Activated gamma-delta T cell treated with Interleukin-2 at 50 U/mL for 16 hours (primary cell): ENCODE measurements at places on chromosomes 4 and X.

DNA sequence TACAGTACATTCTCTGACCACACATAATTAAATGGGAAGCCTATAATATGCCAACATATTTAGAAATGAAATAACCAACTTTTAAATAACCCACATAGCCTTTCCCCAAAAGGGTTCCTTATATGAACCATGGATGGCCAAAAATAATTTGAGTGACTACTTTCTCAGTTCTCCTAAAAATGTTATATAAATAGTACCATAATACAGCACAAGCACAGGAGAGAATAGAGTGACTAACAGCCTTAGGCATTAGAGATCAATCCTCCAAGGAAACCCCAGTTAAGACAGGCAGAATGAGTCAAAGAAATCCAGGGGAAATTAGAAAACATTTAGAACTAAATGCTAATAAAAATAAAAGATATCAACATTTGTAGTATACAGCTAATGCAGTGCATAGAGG is 50.2 kb downstream of the ANKRD17 start:
- no peak for DNase-seq

- DNase-seq: no peak
These were observed 236.9 kb downstream of the DCTD start for GRCh38 chr4:182680234-182680653.

GRCh38 chr4:45568694-45569093 is 555.2 kb downstream of the GABRG1 start:
- DNase-seq: no peak

DNA sequence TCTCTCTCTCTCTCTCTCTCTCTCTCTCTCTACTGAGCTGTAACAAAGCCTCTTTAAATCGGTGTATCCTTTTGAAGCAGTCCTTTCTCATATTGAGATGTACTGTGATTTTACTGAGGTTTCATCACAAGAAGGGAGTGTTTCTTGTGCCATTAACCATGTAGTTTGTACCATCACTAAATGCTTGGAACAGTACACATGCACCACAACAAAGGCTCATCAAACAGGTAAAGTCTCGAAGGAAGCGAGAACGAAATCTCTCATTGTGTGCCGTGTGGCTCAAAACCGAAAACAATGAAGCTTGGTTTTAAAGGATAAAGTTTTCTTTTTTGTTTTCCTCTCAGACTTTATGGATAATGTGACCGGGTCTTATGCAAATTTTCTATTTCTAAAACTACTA is 37.2 kb downstream of the HPF1 start:
- no peak for DNase-seq

DNA sequence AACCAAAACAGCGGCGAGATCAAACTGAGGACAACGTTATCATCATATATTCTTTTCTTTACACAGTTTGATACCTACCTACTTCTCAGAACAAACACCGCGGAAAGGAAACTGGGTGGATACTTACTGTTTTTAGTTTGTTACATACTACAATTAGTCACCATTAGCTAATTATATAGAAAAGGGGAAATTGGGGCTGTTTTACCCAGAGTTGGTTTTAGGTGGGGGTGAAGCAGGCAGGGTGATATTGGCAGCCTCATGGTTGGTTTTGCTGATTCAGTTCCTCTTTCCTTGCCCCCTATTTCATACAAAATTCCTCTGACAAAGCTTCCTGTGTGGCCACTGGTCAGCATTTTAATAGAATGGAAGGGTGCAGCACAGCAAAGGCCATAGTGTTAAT is 77.8 kb downstream of the SORBS2 start:
- no peak for DNase-seq

DNA sequence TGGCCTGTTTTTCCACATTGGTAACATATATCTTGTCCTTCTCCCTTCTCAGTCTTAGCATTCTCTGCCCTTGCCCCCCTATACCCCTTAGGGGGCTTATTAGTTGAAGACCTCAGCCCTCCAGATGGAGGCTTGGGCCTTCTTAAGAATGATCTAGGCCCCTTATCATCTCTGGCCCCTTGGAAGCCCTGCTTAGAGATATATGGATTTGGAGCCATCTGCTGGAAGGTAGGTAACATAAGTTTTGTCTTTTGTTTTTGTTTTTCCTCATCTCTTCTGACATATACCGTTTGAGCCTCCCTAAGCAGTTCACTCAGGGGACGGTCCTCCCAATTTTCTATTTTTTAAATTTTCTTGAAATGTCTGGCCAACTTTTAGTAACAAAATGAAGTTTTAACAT is 48.3 kb upstream of the NAP1L2 start:
- DNase-seq: no peak

GRCh38 chr4:122576261-122577188 is 44.3 kb downstream of the IL21 start:
- DNase-seq: no peak

DNA sequence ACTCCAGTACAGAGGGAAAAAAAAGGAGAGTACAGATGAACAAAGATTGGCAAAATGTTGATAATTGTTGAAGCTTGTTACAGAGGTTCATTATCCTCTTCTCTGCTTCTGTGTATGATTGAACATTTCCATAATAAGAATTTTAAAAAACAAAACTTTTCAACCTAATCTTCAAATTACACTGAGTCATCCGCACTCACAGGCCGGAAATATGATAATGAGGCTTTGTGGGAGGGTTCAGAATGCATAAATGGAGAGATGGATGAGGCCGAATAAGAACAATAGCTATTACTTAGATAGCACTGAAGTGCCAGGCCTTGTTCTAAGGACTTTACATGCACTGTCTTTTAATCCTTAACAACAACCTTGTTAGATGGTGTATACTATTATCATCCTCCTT is 4.6 kb upstream of the ERCC6L start:
- DNase-seq: no peak

GRCh38 chr4:33133723-33134122 is 2413.6 kb downstream of the PCDH7 start:
- no peak for DNase-seq

DNA sequence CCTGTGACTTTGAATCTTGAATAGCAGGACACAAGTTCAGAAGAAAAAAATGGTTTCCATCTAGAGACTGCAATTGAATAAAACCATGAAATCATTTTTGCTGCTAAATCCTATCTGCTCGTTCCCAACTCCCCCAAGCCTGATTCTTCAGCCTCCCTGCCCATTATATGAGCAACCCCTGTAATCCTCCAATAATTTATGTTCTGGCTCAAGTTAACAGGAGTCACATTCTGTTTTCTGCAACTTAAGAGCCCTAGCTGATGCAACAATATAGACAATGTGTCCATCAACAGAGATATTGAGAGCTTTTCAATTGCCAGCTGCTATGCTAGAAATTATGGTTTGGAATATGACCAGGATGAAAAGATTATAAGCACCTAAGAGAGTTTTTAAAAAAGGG is 84.1 kb downstream of the LDB2 start:
- no peak for DNase-seq

GRCh38 chr4:182749667-182750167 is 167.5 kb downstream of the DCTD start:
- DNase-seq: no peak

- no peak for DNase-seq
These were observed 250.4 kb downstream of the PTTG2 start for GRCh38 chr4:38210396-38211114.

DNA sequence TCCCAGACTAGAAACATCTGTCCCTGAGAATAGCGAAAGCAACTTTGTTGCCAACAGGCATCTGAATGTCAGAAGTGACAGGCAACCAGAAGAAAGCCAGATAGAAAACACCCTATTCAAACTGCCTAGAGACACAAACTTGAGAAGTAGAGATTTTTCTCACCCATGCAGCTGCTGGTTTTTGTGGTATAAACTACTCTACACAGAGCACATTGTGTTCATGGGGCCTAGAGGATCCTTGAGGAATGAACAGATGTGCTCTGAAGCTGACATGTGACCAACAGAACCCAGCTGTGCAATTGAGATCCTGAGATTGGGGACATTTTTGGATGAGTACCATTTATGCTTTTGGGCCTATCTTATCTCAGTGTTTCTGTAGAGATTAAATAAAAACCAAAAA is 63.6 kb upstream of the NRK start:
- DNase-seq: no peak

DNA sequence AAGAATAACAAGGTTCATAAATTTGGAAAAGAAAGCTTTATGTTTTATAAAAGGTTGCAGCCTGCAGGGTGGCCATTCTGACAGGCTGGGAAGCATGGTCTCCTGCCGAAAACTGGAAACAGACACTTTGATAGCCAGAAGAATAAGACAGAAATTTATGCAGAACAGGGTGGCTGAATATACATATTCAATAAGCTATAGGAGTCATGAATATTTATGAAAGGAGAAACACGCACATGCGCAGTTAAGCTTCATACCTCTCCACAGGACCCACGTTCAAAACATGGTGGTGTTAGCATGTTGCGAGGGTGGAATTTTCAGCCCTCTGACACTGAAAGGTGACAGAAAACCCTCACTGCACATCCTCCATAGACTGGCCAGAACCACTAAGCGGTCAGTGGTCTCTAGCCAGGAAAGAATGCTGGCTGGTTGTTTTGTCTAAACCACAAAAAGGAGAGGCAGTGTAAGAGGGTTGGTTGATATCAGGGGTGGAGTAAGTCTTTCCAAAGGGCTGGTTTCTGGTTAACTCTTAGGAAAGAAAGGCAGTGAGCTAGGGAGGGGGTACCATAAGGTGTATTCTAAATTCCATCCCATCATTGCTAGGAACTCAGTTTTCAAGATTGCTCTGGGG is 58.2 kb downstream of the ANXA10 start:
- no peak for DNase-seq

DNA sequence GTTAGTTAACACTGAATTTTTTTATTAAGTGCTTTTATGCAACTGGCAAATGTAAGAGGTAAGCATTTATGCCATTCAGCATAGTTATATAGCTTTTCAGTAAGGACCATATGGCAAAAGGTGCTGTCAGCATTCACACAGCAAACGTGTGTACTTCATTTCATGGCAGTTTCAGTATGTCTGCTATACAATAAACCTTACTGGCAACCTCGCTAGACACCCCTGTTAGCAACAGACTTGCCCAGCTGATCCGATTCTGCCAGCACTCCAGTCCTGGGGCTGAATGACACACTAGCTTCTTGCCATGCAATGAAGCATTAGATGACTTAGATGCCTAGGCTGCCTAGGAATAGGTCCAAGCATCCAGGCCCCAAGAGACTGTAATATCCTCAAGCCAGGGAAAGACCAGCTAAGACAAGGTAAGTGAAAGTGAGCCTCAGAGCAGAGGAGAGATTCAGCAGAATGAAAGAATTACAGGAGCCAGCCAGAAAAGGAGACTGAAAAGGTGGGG is 47.3 kb upstream of the DOCK11 start:
- DNase-seq: no peak

GRCh38 chr4:170270628-170271027 is 180.9 kb upstream of the AADAT start:
- DNase-seq: no peak

GRCh38 chr4:188550296-188550695 is 411.1 kb downstream of the TRIML1 start:
- DNase-seq: no peak

GRCh38 chr4:187191676-187192075 is 468.0 kb upstream of the FAT1 start:
- no peak for DNase-seq

DNA sequence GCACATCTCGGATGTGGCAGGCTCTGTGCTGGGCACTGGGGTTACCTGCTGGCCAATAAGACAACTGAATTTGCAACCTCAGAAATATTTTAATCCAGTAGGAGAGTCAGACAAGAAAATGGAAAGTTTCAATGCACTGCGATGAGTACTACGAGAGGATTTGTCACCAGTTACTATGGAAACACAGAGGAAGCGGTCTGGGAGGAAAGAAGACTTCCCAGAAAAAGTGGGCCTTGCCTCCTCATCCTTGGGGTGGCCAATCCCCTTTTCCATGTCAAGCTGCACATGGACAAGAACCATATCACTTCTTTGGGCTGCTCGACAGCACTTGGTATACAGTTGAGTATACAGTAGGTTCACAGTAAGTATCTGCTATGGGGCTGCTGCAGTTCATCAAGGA is 67.6 kb downstream of the FAM184B start:
- no peak for DNase-seq

DNA sequence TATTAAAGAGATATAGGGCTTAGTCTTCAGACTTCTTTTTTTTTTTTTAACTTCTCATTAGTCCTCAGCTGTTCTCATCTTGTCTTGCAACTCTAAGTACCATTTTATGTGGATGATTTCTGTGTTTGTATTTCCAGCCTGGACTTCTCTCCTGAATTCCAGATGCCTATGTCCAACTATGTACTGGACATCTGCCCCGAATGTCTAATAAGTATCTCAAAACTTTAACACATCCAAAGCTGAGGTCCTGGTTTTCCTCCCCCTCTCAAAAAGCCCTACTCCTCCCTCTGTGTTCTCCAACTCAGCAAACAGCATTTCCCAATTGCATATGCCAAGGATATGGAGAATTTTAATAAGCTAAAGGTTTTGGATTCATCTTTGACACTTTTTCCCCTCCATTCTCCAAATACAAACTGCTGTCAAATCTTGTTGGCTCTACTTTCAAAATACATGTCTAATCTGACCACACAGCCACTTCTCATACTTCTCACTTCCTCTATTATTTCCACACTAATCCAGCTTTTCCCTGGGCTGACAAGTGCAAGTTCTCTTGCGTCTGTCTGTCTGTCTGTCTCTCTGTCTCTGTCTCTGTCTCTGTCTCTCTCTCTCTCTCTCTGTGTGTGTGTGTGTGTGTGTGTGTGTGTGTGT is 79.8 kb downstream of the CLCN5 start:
- no peak for DNase-seq

GRCh38 chrX:69083361-69083760 is 81.9 kb downstream of the PJA1 start:
- no peak for DNase-seq

GRCh38 chr4:144646523-144647094 is 653 bp downstream of the HHIP start:
- DNase-seq: no peak

- DNase-seq: no peak
These were observed 471.5 kb downstream of the SPRY1 start for GRCh38 chr4:123867910-123868587.

DNA sequence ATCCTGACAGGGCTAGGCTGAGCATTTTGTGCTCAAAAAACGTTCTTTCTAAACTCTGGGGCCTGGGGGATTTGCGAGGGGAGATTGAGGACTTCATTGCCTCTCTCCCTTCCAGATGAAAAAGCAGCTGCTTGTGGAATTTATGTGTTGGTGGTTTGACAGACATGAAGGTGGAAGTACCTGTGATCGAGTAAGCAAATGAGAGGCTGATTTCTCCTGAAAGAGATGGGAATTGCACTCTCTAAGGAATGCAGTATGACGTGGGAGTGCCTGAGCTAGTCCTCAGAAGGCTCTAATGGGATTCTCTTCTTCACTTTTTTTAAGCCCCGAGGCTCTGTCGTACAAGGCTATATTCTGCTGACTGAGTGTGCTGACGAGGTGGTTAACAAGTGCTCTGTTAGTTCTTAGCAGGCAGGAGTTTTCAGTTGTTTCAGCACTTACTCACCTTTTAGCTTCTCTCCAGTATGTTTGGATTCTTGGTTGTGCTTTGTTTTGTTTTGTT is 426.8 kb upstream of the CNKSR2 start:
- no peak for DNase-seq

GRCh38 chr4:140799686-140800225 is 43.6 kb upstream of the TBC1D9 start:
- DNase-seq: no peak
